Spinal cord (tissue), 10 donors: ENCODE measurements at places on chromosomes 2 and 18.

GRCh38 chr2:27095745-27096651 is 9.4 kb downstream of the KHK start:
- DNase-seq, result peak; percentile 92

DNA sequence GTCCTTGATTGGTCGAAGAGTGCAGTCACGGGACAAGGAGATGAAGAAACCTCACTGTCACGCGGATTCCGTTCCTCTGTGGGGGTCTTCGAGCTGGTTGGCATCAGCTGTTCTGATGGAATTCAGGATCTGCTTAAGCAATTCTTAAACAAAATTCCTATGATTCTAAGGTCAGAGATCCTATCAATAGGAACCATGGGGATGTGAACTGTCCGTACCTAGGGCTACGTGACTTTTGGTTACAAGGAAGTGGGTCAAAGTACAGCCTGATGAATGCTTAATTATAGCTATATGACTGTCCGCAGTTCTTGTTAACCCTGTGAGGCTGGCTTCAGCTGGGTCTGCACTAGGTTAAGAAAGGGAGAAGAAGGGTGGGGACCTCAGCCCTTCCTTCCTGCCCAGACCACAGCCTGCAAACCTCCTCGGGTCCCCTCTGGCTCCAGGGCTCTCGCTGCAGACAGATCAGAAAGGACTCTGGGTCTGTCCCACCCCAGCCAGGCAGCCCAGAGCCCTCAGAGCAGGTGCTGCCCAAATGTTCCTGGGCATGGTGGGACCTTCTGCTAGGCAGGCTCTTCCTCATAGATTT is 44.2 kb upstream of the TAF1B start:
- no peak for DNase-seq

GRCh38 chr18:51383711-51384110 is 186.2 kb upstream of the MEX3C start:
- DNase-seq, result no peak

GRCh38 chr2:151239624-151240023 is 22.0 kb downstream of the RBM43 start:
- no peak for DNase-seq

DNA sequence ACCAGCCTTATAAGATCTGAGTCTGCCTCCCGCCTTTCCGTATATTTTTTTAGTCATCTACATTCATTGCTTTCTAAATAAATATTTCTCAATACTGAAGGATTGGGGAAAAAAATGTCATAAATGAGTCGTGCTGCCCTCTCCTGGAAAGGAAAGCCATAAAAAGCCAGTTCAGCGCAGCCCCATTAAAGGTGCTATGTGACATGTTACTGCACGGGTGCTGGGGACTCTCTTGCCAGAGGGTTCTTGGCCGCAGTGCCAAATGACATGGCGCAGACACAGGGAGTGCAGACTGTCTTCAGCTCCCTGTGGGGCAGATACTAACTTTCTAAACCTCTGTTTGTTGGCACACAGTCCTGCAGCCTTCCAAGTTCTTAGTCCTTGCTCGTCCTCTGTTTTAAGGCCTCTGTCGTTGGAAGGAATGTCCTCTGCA is 53.7 kb upstream of the MAP3K20 start:
- no peak for DNase-seq

DNA sequence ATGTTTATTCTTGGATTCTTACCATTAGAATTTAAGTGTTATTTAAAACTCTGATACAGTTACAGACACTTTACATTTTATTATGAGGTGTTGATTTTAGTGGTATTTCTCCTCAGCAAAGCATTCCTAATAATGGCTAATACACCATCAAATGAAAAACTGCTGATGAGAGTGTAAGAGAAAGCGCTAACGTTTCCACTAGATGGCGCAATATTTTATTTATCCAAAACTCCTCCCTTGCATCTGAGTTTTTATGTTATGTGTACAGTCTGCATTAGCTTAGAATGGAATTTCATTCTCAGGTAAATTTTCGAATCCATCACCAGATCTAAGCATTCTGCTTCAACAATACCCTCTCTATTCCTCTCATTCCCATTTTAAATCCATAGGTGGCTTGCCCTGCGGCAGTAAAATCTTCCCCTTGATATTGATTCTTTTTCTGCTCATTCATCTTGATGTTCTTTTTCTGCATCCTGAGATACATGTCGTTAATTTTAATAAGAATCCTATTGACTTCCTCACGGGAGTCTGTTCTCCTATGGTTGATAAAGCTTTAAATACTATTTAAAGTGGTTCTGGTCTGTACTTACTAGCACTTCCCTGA is 53.9 kb downstream of the PRKRA start:
- DNase-seq, result peak; percentile 38

DNA sequence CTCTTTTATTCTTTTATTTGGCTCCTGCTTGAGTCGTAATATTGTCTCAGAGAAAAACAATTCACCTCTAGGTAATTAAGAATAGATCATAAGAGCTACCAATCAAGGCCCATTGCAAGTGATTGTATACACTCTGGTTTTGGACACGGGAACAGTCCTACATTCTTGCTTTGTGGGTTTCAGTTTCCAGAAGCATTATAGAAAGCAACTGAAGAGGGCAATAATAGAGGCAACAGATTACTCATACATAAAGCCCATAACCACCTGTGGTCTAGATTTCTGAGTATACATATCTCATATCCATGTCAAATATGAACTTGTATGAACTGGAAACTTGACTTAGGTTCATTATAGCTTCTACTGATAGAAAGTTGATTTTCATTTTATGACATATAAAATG is 65.4 kb downstream of the DIS3L2 start:
- DNase-seq, result no peak

DNA sequence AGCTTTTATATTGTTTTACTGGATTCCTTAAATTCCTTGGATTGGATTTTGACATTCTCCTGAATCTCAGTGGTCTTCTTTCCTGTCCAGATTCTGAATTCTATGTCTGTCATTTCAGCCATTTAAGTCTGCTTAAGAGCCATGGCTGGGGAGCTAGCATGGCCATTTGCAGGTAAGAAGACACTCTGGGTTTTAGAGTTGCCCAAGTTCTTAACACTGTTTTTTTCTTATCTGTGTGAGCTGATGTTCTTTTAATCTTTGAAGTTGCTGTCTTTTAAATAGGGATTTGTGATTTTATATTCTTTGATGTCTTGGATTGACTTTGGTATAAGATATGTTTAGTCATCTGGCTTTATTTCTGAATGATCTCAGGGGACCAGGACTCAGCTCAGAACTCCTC is 677.2 kb downstream of the CCDC85A start:
- no peak for DNase-seq

- no peak for DNase-seq
These were observed 27.8 kb downstream of the SPIRE1 start for GRCh38 chr18:12630136-12630535.

- DNase-seq, result no peak
These were observed 23.4 kb downstream of the EIF4E2 start for GRCh38 chr2:232573771-232574435.

- DNase-seq, result peak; percentile 70
These were observed 18.6 kb downstream of the PRKD3 start for GRCh38 chr2:37306024-37306423.

- DNase-seq, result no peak
These were observed 61.7 kb downstream of the LIPG start for GRCh38 chr18:49623571-49623970.
